Left ventricle myocardium inferior (tissue), 1 donor: ENCODE measurements at places on chromosomes 6 and 20. TPM values are rescaled to one million over a fixed set of nuclear protein-coding genes. Genes with fewer than 3 reads are reported as not detected.
A peak's percentile ranks its signal among the peaks of the same experiment; 100 is the strongest.

GRCh38 chr20:42549496-42549895 lies 640.2 kb downstream of the PTPRT start:
- no peaks in the 10 kb centered on the region for H3K4me1 ChIP-seq
- peaks cover 3% of the 10 kb centered on the region for H3K27me3 ChIP-seq
- no peak overlapping the region for H3K27ac ChIP-seq
- DNase-seq, result no peak

DNA sequence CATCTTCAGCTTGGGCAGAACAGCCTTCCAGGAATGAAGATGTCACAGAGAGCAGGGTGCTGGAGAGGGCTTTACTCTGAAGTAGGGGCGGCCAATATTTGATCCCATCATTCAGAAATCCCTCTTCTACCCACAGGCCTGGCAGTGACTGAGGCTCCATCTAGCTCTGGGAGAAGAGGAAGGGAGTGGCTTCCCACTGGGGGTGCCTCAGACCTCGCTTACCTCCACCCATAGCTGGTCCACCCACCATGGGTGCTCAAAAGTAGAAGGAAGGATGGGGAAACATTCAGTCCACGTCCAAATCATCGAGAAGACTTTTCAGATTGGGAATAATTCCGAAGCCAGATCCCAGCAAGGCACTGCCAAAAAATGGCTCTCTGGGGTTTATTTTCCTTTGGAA lies 11.8 kb upstream of the THBD start:
- no peak for DNase-seq
- H3K4me3 ChIP-seq, result peak overlapping the region; percentile 17
- H3K4me1 ChIP-seq, result peaks cover 44% of the 10 kb centered on the region
- H3K27ac ChIP-seq, result peak overlapping the region; percentile 68

Gene SLC35B2
- total RNA-seq, result 20.2 TPM

GRCh38 chr6:90286884-90287488 lies 9.7 kb downstream of the BACH2 start:
- no peak overlapping the region for H3K4me3 ChIP-seq
- DNase-seq, result no peak
- no peaks in the 10 kb centered on the region for H3K27me3 ChIP-seq

Gene SLC17A2
- total RNA-seq, result not detected

- no peak for DNase-seq
- no peak overlapping the region for H3K27ac ChIP-seq
- H3K36me3 ChIP-seq, result no peaks in the 10 kb centered on the region
- no peaks in the 10 kb centered on the region for H3K4me1 ChIP-seq
- peaks cover 19% of the 10 kb centered on the region for H3K27me3 ChIP-seq
Observed at GRCh38 chr6:24313251-24314141, 44.4 kb downstream of the DCDC2 start.

Gene SRSF3
- 119 TPM for total RNA-seq

DNA sequence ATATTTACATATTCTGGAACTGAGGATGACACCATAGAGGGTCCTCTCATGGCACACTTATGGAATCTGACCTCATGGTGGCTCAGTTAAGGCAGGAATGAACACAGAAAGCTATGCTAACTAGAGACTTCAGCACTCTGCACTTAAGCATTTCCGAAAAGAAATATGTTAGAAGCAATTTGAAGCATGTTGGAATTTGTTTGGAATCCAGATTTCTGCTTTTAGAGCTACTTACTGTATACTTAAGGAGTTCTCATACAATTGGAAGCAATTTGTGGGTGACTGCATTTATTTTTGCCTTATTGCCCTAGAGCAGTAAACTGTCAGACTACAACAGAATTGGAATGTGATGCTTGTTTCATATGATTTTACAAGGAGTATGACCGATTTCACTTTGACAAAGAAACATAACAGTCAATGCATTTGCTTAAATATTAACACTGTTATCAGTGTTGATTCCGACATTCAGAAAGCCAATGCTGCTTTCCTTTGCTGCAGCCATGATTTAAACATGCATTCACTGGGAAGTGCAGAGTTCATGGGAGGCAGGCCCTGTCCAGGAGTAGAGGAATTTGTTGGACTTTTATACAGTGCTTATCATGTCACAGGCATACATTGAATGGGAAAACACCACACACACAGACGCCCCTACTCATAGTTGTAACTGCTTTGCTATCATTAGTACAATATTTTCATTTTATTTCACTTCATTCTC lies 244.4 kb downstream of the SAMD5 start:
- H3K4me3 ChIP-seq, result no peak overlapping the region
- H3K27ac ChIP-seq, result no peak overlapping the region

Gene CPNE5
- 26.5 TPM for total RNA-seq

DNA sequence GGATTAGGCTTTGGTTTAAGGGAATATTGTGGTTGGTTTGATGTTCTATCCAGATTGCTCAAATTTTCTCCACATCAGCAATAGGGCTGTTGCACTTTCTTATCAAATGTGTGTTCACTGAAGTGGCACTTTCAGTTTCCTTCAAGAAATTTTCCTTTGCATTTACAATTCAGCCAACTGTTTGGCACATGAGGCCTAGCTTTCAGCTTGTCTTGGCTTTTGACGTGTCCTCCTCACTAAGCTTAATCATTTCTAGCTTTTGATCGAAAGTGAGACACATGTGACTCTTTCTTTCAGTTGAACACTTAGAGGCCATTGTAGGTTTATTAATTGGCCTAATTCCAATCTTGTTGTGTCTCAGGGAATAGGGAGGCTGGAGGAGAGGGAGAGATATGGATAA lies 104.8 kb downstream of the FLRT3 start:
- H3K27me3 ChIP-seq, result no peaks in the 10 kb centered on the region
- no peak overlapping the region for H3K27ac ChIP-seq
- no peaks in the 10 kb centered on the region for H3K36me3 ChIP-seq

DNA sequence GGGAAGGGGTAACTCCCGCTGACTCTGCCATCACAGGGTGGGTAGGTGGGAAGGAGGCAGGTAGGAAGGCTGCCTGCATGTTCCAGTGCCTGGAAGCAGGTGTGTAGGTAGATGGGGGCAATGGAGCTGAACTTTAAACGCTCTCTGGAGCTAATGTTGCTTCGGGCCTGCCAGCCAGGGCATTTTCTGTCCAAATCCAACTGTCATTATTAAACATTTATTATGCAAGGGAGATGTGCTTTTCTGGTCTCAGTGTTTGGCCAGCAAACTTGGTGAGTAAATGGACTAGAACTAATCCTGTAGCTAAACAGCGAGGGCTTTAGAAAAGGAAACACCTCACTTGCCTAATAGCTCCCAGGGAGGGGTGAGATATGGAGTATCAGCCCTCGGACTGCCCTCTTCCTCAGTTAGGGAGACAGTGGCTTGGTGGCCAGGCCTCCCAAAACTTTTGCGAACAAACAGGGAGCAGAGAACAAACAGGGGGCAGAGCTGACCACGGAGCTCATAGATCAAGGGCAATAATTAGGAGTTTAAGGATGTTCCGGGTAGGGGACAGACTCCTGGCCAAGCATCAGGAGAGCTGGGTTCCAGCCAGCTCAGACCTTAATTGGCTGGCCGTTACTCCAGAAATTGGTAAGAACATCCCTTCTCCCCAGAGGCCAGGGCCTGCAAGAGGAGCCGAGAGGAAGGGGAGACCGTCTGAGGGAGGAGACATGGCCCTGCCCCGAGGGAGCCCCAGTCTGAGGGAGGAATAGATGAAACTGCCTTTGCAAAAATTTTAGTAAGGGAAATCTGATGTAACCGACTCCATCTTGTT lies 131.1 kb downstream of the VEGFA start:
- peaks cover 2% of the 10 kb centered on the region for H3K4me1 ChIP-seq
- DNase-seq, result no peak
- no peak overlapping the region for H3K27ac ChIP-seq

Gene HLA-DRB5
- total RNA-seq, result 14.3 TPM

- no peaks in the 10 kb centered on the region for H3K36me3 ChIP-seq
- peak overlapping the region; percentile 73 for H3K27ac ChIP-seq
- H3K27me3 ChIP-seq, result no peaks in the 10 kb centered on the region
- H3K4me1 ChIP-seq, result peaks cover 12% of the 10 kb centered on the region
- DNase-seq, result no peak
Observed at GRCh38 chr6:53250176-53251032, 98.3 kb downstream of the ELOVL5 start.

DNA sequence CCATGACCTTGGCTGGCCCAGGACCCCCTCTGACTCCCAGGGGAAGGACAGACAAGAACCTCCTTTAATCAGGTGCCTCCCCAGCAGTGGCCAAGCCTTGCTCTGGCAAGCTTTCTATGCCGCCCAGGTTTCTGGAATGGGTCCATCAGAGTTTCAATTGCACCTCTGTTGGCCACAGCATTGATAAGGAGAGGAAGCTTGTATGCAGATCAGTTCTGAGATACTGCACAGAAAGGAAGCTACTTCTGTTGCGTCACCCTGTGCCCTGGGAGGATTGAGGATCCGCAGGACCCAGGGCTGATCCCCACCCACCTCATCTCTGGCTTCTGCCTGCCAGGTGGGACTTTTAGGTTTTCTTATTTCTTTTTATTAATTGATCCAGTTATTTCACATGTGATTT lies 167.2 kb downstream of the TFAP2C start:
- H3K36me3 ChIP-seq, result no peaks in the 10 kb centered on the region
- no peak for DNase-seq
- no peak overlapping the region for H3K4me3 ChIP-seq
- H3K27me3 ChIP-seq, result peaks cover 71% of the 10 kb centered on the region

DNA sequence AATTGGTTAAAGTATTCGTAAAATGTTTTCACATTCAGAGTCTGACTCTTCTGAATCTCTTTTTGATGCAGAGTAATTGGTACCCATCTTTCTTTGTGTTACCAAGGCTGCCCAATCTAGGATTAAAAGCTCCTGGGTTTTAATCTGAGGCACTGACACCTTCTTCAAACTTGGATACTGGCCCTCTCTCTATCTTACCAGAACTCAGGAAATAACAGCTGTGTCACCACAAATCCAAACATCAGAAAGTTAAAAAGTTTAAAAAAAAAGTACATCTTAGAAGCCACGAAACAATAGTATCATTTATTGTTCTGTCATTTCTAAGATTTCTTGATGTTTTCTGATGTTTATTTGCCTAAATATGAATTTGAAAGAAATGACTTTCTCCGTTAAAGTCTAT lies 255.5 kb upstream of the RUNX2 start:
- H3K36me3 ChIP-seq, result no peaks in the 10 kb centered on the region
- no peaks in the 10 kb centered on the region for H3K27me3 ChIP-seq
- H3K27ac ChIP-seq, result no peak overlapping the region
- no peak overlapping the region for H3K4me3 ChIP-seq

Gene SLC26A8
- not detected for total RNA-seq

Gene GRM1
- total RNA-seq, result 6.7 TPM

DNA sequence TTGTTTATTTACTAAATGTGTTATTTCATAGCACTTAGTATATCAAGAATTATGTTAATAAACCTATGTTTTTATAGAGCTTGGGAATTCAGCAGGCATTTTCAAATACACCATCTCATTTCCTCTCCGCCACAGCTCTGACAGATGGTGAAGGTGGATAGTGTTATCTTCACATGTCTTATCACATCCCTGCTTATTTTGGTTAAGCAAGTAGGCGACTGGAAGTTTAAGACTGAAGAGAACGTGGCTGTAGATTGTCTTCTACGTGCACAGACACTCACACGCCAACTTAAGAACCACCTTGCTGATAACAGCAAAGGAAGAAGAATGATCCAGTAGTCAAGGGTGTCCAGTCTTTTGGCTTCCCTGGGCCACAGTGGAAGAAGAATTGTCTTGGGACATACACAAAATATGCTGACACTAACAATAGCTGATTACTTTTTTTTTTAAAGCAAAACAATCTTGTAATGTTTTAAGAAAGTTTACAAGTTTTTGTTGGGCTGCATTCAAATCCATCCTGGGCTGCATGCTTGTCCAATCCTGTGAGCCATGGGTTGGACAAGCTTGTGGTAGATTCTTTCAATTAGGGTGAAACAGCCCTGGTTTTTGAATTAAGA lies 43.3 kb upstream of the SCGN start:
- no peak overlapping the region for H3K4me3 ChIP-seq
- H3K4me1 ChIP-seq, result peaks cover 5% of the 10 kb centered on the region
- peaks cover 10% of the 10 kb centered on the region for H3K36me3 ChIP-seq
- H3K27ac ChIP-seq, result no peak overlapping the region
- DNase-seq, result no peak
- H3K27me3 ChIP-seq, result no peaks in the 10 kb centered on the region

- H3K27ac ChIP-seq, result no peak overlapping the region
- no peak for DNase-seq
- H3K36me3 ChIP-seq, result no peaks in the 10 kb centered on the region
Observed at GRCh38 chr6:127107916-127108315, 10.6 kb upstream of the RSPO3 start.

- peaks cover 3% of the 10 kb centered on the region for H3K4me1 ChIP-seq
- no peak overlapping the region for H3K4me3 ChIP-seq
- H3K27me3 ChIP-seq, result no peaks in the 10 kb centered on the region
- no peak for DNase-seq
- H3K27ac ChIP-seq, result no peak overlapping the region
Observed at GRCh38 chr6:169813969-169814368, 62.5 kb downstream of the ERMARD start.

GRCh38 chr20:6686171-6686570 lies 81.3 kb upstream of the BMP2 start:
- no peaks in the 10 kb centered on the region for H3K4me1 ChIP-seq
- no peak overlapping the region for H3K4me3 ChIP-seq
- DNase-seq, result no peak
- no peaks in the 10 kb centered on the region for H3K27me3 ChIP-seq
- no peak overlapping the region for H3K27ac ChIP-seq

- H3K27me3 ChIP-seq, result peaks cover 51% of the 10 kb centered on the region
- H3K36me3 ChIP-seq, result no peaks in the 10 kb centered on the region
- no peaks in the 10 kb centered on the region for H3K4me1 ChIP-seq
- H3K27ac ChIP-seq, result no peak overlapping the region
- no peak for DNase-seq
- H3K4me3 ChIP-seq, result no peak overlapping the region
Observed at GRCh38 chr20:2382833-2383232, 2.1 kb downstream of the TGM6 start.

DNA sequence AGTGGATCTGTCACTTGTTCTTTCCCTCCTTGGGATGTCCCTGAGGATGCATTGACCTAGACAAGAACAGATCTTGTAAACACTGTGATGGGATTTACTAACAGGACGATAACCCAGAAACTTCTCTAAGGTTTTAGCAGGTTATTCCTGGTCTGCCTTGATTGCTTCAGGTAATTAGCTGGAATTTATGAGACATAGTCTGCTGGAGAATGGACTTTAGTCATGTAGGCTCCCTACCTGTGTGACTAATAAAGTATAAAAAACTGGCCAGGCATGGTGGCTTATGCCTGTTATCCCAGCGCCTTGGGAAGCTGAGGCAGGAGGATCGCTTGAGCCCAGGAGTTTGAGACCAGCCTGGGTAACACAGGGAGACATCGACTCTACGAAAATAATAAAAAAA lies 96.1 kb downstream of the PAK5 start:
- H3K27me3 ChIP-seq, result no peaks in the 10 kb centered on the region
- no peaks in the 10 kb centered on the region for H3K4me1 ChIP-seq
- DNase-seq, result no peak
- H3K27ac ChIP-seq, result no peak overlapping the region

Gene GRIK2
- total RNA-seq, result 11.3 TPM
